GM13977 (cell line): ENCODE measurements at places on chromosomes 5 and 9.

- DNase-seq: no peak
Observed at GRCh38 chr9:122001491-122002201, 91.5 kb downstream of the TTLL11 start.

DNA sequence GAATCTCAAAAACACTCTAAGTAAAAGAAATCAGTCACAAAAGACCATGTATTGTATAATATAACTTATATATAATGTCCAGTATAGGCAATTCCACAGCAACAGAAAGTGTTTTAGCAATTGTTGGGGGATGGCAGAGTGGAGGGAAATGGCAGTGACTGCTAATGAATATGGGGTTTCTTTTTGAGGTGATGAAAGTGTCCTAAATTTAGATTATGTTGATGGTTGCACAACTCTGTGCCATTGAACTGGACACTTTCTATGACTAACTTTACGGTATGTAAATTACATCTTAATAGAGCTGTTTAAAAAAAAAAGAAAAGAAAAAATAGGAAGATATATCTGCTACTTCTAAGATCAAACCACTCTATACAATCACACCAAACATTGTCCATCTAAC lies 124.9 kb upstream of the ZNF462 start:
- DNase-seq: no peak

DNA sequence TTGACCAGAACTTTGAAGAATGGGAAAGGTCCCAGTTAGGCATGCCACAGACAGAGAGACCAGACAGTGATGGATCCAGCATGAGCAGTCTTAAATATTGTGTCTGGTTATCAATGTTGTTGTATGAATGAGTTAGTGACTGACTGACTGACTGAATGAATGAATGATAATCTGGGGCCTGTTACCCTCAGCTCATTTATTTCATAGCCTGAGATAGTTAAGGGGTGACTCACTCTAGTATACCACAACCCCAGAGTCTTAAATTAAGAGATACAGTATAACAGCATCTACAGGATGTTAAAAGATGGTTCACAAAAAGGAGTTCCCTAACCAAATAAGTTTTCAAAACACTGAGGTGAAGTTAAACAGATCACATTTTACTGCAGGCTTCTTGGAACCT lies 133.5 kb downstream of the SGCD start:
- DNase-seq: no peak

GRCh38 chr5:1209896-1210776 lies 8.7 kb downstream of the SLC6A19 start:
- DNase-seq: no peak

DNA sequence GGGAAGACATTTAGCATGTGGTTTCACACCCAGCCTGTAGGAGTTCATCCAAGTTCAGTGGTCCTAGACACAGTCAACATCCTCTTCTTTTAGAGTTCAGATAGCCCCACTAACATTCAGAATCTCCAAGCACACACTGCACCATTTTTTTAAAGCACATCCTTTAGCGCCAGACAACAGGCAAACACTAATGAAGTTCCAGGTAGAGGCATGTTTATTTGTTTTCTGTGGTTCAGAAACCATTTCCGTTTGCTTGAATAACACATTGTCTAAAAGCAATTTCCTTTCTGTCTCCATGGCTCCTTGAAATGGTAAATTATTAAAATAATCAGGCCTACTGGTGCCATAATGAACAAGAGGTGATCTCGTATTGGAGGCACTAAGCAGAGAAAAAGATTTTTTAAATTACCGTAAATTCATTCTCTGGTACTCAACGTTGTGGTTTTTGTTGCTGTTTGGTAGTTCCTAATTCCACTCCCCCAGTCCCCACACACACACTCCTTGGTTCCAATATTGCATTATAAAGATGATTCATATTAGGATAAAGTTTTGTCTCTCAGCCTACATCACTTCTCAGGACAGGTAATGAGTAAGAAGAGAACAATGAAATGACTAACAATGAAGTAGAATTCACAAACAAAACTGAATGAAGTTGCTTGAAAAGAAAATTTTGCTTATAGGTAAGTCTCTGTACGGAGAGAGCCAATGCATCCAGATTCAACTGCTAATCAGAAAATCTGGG lies 153.1 kb downstream of the PCSK1 start:
- peak; percentile 55 for DNase-seq

- DNase-seq: no peak
Observed at GRCh38 chr5:34524123-34524522, 132.0 kb upstream of the RAI14 start.

DNA sequence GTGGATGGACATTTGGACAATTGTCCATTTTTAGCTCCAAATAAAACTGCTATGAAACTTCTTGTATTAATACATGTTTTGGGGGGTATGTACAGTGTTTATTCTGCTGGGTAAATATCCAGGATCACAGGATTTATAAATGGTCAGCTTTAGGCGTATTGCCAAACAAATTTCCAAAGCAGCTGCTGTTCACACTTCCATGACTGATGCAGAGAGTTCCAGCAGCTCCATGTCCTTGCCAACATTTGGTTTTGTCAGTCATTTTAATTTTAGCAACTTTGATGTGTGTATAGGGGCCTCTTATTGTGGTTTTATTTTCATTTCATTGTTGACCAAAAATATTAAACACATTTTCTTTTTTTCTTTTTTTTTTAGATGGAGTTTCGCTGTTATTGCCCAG lies 9.8 kb upstream of the SUSD1 start:
- DNase-seq: no peak

GRCh38 chr5:151067632-151068432 lies 13.0 kb downstream of the TNIP1 start:
- DNase-seq: no peak

GRCh38 chr5:1374030-1374678 lies 29.3 kb upstream of the CLPTM1L start:
- no peak for DNase-seq

GRCh38 chr5:44909004-44909403 lies 100.3 kb downstream of the MRPS30 start:
- no peak for DNase-seq

- DNase-seq: no peak
Observed at GRCh38 chr5:151106509-151106908, 25.7 kb upstream of the TNIP1 start.

DNA sequence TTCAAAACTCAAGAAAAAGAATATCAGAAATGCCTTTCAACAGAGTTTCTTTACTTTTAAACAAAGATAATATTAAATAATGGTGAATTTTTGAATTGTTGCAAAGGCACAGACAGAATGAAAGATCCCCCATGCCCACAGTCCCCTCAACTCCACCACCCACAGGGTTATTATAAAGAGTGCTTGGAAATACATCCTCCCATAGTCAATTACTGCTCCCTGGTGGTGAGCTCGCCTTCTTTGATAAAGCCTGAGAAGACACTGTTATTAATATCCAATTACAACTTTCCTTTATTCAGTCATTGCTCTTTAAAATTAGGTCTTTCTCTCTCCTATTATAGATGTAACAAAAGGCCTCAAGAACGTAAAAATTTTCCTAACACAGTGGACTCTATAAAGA lies 490.2 kb upstream of the RORB start:
- DNase-seq: no peak

- DNase-seq: no peak
Observed at GRCh38 chr5:135204151-135204600, 170.1 kb upstream of the PITX1 start.

GRCh38 chr5:1479581-1480188 lies 34.4 kb upstream of the SLC6A3 start:
- peak; percentile 80 for DNase-seq

GRCh38 chr5:145244788-145245187 lies 590.4 kb downstream of the PRELID2 start:
- DNase-seq: no peak

DNA sequence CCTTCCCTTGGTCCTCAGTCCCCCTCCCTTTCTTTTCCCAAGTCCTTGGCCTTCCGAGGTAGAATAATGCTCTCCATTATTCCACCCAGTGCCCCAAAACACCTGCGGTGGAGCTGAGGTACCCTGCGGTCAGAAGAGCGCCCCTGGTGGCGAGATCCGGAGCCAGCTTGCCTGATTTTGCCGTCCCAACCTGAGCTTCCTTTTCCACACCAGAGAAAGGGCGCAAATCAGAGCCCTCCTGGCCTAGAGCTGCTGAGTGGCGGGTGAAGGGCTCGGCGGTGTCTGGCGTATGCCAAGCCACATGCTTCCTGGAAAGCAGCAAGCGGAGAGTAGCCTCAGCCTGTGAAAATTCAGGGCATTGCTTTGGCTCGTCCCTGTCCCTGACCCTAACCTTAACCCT lies 21.1 kb upstream of the CARTPT start:
- DNase-seq: no peak

GRCh38 chr5:117107859-117108258 lies 533.2 kb upstream of the SEMA6A start:
- no peak for DNase-seq

DNA sequence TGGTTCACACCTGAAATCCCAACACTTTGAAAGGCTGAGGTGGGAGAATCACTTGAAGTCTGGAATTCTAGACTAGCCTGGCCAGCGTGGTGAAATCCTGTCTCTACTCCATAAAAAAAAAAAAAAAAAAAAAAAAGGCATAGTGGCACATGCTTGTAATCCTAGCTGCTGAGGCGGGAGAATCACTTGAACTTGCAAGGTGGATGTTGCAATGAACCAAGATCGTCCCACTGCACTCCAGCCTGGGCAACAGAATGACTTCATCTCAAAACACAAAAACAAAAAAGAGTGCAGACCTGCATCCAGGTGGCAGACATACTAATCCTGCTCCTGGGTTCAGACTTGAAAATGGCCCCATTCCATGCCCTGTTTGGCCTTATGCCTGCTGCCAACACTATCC lies 21.8 kb upstream of the ADAMTS19 start:
- DNase-seq: no peak

DNA sequence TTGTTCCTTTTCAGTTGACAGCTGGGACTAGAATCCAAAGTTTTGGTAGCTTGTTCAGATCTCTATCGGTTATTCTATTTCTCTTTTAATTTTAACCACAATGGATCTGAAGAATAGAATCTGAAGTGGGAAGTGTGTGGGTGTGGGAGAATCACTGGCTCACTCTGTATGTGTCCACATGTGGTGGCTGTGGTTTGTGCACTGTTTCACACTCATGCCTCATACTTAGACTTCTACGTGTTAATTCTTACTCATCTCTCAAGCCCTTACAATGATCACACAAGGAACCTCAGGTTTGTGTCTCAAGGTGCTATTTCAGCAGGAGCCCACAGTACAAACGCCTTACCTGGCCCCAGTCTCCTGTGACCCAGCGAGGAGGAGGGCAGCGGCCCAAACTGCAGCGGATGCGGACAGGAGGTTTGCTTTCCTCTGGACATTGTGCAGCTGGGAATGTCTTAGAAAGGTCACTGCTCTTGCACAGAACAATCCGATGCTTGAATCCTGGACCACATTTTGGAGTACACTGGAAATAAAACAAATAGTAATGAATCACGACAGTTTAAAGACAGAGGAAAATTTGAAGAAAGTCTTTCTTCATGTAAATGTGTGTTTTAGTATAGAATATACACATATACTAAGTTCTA lies 309.1 kb downstream of the ADAMTS6 start:
- peak; percentile 78 for DNase-seq

DNA sequence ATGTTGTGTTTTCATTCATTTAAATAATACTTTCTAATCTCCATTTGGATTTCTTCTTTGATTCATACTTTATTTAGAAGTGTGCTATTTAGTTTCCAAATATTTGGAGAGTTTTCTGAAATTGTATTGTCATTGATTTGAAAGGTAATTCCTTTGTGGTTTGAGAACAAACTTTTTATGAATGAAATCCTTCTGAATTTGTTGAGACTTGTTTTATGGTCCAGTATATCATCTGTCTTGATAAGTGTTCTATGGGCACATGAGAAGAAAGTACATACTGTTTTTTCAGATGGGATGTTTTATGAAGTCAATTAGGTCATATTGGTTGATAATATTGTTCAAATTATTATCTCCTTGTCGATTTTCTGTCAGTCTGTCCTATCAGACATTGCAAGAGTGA lies 953.8 kb downstream of the NR2F1-AS1 start:
- DNase-seq: no peak

DNA sequence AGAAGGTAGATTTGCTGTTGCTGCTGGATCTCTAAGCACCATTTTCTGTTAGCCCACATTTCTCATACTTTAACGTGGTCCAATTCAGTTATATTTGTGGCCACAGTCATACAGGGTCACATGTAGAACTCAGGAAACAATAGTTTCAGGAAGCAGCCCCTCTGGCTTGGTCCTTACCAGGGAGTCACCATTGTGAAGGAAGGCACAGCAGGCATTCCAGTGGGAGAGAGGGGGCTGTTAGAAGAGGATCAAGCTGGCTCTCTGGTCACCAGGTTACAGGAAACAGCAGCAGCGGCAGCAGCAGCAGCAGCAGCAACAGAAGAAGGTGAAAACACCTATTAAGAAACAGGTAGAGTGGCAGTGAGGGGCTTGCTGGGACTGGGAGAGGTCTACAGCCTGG lies 14.5 kb downstream of the C9orf43 start:
- DNase-seq: no peak

- DNase-seq: no peak
Observed at GRCh38 chr9:136058801-136059302, 36.2 kb downstream of the NACC2 start.

- DNase-seq: no peak
Observed at GRCh38 chr5:161230221-161230620, 316.3 kb downstream of the GABRB2 start.

- DNase-seq: peak; percentile 77
Observed at GRCh38 chr9:19456996-19457692, 48.3 kb downstream of the ACER2 start.

GRCh38 chr5:59002162-59002825 lies 419.4 kb downstream of the RAB3C start:
- no peak for DNase-seq

GRCh38 chr5:173848986-173849596 lies 39.1 kb upstream of the CPEB4 start:
- no peak for DNase-seq

GRCh38 chr9:133975511-133975910 lies 16.6 kb downstream of the VAV2 start:
- DNase-seq: no peak

GRCh38 chr9:110028676-110029075 lies 179.3 kb downstream of the C9orf152 start:
- no peak for DNase-seq

GRCh38 chr5:3197304-3198073 lies 398.1 kb upstream of the IRX1 start:
- DNase-seq: no peak

- DNase-seq: peak; percentile 83
Observed at GRCh38 chr9:132901858-132902831, 23.4 kb downstream of the SPACA9 start.

GRCh38 chr9:68771376-68771775 lies 66.3 kb downstream of the PIP5K1B start:
- no peak for DNase-seq
